AG08395 (cell line): ENCODE measurements at places on chromosomes 13 and 19.

DNA sequence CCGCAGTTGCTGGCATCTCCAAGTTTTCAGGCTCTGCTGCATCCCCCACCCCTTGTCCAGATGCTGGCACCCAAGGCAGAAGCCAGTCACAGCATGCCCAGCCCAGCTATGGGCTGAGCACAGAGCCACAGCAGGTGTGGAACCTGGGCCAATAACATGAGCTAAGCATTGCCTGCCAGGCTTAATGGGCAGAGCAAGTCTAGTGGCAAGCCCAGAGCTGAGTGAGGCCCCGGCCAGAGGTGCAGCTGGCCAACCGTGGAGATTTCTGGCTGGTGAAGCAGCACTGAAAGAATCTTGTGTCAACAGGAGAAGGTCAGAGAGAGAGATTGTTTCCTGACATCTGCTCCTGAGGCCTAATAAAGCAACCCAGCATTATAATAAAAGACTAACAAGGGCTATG lies 111.0 kb downstream of the B3GLCT start:
- no peak for DNase-seq

- DNase-seq = no peak
These were observed 17.1 kb downstream of the PCCA start for GRCh38 chr13:100106005-100106404.

DNA sequence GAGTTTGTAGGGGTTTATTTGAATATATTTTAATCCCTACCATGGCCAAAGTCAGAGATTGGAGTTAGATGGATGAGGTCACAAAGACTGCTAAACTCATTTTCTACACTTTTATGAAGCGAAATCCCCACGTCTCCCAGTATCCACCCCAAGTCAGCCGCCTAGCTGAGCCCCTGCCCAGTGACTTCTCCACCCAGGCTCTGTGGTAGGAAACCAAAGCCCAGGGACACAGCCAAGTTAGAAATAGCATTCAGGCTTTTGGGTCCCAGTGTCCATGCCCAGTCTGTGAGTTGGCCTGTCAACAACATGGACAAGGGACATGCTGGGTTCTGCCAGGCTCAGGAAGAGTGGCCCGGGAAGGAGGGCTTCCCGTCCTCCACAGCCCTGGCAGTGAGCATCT lies 474.0 kb downstream of the FOXO1 start:
- no peak for DNase-seq

GRCh38 chr19:55590617-55591016 lies 8.7 kb downstream of the FIZ1 start:
- no peak for DNase-seq

DNA sequence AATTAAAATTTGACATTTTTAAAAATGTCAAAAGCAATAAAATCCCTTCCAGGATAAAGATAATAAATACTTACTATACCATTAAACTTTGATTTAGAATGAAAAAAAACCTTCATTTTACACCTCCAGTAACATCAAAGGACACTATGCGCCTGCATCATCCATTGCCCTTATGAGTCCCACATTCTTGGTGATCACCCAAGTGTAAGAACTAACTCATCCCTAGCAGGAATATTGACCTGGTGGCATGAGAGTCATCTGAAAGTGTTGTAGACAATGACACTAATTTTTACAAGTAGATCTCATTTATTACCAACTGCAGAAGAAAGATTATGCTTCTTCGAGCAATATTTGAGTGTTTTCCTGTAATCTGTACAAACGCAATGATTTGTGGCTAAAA lies 1128.9 kb downstream of the EFNB2 start:
- DNase-seq = no peak

GRCh38 chr19:8336072-8336569 lies 6.9 kb downstream of the KANK3 start:
- DNase-seq = no peak

DNA sequence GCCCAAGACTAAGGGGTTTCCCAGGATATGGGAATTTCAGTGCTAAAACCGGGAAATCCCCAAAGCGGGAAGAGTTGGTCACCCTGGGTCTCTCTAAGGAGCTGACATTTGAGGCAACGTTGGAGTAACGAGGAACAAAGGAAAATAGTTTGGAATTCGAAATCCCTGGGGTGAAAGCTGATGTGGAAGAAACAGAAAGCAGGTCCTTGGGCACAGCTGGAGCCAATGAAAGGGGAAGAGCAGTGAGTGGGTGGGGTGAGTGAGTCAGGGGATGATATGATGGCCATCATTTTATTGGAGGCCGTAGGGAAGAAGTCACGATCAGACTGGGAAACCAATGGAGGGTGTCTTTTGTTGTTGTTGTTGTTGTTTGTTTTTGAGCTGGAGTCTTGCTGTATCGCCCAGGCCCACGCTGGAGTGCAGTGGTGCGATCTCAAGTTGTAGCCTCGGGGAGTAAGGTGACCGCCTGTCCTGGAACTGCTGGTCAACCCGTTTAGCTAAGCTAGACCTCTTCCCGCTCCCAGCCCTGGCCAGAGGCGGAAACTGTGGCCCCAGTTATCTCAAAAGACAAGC lies 3.4 kb upstream of the RFX2 start:
- DNase-seq = no peak

- DNase-seq = peak; percentile 19
These were observed 10.5 kb downstream of the PMIS2 start for GRCh38 chr19:35596366-35596999.

DNA sequence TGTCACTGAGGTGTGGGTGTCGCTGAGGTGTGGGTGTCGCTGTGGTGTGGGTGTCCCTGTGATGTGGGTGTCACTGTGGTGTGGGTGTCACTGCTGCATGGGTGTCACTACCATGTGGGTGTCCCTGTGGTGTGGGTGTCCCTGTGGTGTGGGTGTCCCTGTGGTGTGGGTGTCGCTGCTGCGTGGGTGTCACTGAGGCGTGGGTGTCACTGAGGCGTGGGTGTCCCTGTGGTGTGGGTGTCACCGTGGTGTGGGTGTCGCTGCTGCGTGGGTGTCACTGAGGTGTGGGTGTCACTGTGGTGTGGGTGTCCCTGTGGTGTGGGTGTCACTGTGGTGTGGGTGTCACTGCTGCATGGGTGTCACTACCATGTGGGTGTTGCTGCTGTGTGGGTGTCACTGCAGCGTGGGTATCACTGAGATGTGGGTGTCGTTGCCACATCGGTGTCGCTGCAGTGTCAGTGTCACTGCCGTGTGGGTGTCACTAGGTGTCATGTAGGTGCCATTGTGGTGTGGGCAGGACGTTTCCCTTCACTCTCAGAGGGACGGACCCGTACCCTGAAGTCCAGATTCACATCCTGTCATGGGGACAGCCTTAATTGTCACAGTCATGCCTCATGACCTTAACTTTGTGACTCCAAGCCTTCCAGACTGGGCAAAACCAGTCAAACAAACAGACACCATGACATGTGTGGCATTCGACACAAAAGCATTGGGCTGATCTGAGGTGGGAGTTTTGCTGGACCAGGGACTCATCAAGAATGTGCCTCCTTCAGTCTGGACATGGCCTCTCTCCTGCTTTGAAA lies 12.7 kb upstream of the GAS6 start:
- no peak for DNase-seq

DNA sequence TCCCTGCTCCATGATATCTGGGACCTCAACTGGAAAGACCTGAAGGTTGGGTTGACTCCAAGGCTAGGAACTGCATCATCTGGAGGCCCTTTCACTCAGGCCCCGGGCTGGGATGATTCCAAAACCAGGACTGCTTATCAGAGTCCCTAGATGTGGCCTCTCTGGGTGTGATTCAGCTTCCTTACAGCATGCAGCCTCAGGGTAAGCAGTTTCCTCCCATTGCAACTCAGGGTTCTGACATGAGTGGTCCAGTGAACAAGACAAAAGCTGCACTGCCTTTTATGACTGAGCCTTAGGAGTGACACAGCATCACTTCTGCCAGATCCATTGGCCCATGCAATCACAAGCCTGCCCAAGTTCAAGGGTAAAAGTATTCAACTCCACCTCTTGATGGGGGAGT lies 502.8 kb downstream of the COG6 start:
- no peak for DNase-seq

- no peak for DNase-seq
These were observed 12.3 kb downstream of the ZNF507 start for GRCh38 chr19:32357720-32358119.

DNA sequence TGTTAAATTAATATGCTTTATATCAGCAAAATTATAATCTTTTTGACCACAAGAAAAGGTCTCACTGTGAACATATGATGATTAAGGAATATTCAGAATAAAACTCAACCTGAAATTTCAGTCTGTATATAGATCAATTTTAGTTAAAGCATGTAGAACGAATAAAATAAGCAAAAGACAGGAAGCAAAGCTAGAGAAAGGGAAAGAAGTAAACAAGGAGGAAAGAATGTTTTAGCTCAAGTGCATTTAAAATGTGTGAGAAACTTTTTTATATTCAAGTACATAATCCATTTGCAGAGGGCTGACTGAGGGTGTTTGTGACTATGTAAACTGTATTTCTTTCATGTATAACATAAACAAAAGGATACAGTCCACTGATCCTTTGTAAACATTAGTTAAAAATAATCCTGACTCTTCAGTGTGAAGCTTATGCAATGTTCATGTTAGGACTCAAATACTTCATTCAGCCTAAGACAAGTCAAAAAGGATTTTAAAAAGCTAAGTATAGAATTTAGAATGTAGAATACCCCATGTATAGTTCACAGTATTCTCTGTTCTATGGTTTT lies 472.1 kb downstream of the DIAPH3 start:
- no peak for DNase-seq

DNA sequence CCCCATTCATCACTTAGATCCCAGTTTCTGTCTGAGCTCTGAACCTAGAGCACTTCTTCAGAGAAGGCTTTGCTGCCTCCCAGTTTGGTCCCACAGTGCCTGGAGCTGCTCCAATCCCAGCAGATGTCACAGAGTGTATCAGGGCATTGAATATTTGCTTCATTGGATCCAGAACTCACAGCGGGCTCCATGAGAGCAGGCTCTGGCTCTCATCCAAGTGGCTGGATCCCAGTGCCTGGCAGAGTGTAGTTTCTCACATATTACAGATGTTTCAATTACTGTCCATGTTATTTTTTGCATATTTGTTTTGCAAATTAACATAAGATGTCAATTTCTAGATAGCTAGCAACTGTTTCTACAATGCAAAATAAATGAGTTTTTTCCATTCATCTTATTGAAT lies 50.6 kb downstream of the MYO16 start:
- no peak for DNase-seq

- DNase-seq = no peak
These were observed 121.7 kb downstream of the B3GLCT start for GRCh38 chr13:31321457-31321856.

DNA sequence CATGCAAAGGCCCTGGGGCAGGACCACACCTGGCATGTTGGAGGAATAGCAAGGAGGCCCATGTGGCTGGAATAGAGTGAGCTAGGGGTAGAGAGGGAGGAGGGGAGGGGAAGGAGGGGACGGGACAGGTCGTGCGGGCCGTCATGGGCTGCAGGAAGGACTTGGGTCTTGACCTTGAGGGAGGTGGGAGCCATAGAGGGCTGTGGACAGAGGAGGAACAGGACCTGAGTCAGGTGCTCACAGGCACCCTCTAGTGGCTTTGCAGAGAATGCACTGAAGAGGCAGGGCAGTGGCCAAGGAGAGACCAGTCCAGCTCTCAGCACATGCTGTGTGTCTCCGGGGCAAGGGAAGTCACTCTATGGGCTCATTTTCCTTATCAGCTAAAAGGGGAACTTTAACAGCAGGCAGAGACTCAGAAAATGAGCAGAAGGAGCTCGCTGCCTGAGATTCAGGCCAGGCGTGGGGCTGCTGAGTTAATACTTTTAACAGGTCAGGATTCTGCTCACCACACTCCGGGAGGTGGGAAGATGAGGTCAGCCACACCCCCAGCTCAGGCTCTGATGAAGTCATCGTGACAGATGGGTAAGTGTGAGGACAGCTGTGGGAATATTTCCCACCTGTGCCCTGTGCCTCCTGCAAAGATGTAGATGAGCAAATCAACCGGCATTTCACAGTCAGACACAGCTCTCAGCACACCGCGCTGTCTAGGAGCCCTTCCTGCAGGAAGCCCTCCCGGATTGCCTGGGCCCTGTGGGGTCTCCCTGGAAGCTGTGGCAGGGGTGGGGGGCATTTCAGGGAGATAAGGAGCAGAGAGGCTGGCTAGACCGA lies 6.0 kb upstream of the TNFAIP8L1 start:
- DNase-seq = peak; percentile 65

DNA sequence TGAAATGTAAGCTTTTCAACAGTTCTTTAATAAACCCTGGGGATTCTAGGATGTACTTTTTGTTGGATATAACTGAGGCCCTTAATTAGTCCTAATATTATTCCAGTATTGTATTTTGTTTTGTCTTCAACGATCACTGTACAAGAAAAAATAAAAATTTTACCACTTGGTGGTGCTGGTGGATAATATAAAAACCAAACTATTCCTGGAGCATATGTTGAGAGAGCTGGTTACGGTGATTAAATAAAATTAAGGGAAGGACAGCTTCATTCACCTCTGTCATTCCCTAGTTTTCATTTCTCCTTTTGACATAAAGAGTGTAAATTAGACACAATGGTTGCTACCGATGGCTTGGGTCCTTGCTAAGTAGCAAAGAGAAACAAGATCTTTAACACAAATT lies 598.6 kb upstream of the PCDH20 start:
- DNase-seq = no peak

GRCh38 chr13:81986308-81986707 lies 1645.4 kb upstream of the SPRY2 start:
- no peak for DNase-seq

GRCh38 chr19:12872941-12873890 lies 8.0 kb downstream of the DNASE2 start:
- peak; percentile 47 for DNase-seq

DNA sequence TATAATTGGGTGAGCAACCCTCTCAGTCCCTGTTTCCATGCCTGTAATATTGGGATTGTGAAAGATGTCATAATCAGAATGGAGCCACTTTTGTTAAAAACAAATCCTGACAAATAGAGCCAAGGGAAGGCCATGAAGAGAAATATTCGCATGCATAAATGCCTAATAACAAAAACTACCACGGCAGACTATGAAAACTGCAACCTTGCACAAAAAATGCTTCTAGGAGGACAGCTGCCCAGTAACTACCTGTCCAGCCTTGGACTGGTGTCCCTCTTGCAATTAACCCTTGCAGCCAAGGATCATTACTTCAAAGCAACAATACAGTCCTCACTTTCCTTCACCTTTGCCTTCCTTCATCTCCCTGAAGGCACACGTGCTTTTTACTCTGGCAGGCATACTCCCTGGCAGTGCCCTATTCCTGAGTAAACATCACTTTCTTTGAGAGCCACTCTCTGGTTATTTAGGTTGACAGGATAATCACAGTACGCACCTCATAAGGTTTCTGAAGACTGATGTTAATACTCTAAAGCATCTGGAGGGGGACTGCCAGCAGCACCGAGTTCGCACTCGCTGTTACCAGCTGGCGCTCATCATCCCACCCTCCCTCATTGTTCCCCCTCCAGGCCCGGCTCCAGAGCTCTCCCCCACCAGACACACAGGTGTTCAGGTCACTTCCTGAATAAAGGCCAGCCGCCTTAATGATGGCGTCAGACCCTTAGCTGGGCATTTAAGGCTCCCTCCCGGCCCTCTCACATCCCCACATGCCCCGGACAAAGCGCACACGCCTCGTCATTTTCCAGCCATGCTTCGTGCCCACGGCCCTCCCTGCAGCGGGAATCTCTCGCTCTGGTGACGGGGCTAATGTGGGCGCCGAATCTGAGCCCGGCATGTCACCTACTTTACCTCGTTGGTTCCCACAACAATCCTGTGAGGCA lies 57.3 kb downstream of the CDADC1 start:
- DNase-seq = no peak
